ENCODE measurements at places on chromosomes 11 and 22.

- DNase-seq: no peak
- H3K27ac ChIP-seq: peak overlapping the region; percentile 32
- H3K36me3 ChIP-seq: peaks cover 72% of the 10 kb centered on the region
- H3K27me3 ChIP-seq: no peaks in the 10 kb centered on the region
- no peaks in the 10 kb centered on the region for H3K4me1 ChIP-seq
These were observed 29.8 kb upstream of the CRTAM start for GRCh38 chr11:122808478-122808869.

GRCh38 chr11:27203077-27203647, 159.9 kb downstream of the CCDC34 start:
- no peaks in the 10 kb centered on the region for H3K27me3 ChIP-seq
- DNase-seq: no peak
- H3K36me3 ChIP-seq: no peaks in the 10 kb centered on the region
- H3K27ac ChIP-seq: no peak overlapping the region
- no peaks in the 10 kb centered on the region for H3K4me1 ChIP-seq
- H3K4me3 ChIP-seq: no peak overlapping the region

DNA sequence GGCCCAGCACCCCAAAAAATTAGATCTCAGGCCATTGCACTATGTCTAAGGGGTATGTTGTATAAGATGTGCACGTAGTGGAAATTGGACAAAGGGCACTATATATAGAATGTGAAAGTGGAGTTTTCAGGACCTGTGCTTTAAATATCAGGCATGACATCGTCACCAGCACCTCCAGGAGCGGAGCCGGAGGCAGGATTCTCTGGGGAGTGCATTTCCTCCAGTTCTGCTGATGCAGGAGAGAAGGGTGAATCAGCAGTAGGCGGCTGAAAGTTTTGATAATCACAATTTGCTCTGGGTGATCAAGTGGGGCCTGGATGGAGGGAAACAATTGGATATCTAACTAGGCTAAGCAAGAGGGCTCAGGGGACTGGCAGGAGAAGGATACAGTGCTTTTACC, 69.1 kb upstream of the NTM start:
- no peaks in the 10 kb centered on the region for H3K36me3 ChIP-seq
- no peaks in the 10 kb centered on the region for H3K4me1 ChIP-seq

DNA sequence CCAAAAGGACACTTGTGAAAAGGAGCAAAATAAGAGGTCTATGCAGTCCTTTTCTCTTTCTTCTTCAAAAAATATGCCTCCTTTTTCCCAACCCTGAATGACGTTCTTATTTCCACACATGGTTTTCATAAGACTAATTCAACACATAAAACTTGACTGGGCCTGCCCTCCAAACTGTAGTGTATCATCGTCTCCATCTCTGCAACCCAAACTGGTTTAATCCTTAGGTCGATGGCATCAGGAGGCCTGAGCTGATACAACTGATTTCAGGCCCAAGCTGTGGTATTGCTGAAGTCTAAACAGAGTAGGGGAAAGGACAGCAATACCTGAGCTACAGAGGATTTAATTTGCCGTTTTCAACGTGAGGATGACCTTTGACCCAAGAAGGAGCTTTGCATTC, 130.0 kb upstream of the MTNR1B start:
- no peak for DNase-seq
- H3K4me3 ChIP-seq: no peak overlapping the region

DNA sequence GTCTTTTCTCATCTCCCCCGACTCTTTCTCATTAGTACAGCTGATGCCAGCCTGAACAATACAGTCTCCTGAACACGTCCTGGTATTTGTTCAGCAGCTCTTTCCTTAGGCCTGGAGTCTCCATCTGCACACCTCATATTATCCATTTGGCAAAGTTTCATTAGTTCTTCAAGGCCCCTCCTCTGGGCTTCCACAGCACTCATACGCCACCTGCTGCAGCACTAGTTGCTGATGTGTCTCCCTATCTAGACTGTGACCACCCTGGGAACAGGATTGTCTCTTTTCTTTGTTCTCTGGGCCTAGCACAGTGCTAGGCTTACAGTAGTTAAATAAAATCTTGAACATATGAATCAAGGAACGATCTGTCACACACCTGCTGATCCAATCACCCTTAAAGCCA, 17.2 kb downstream of the DCHS1 start:
- H3K4me1 ChIP-seq: no peaks in the 10 kb centered on the region
- DNase-seq: no peak
- no peaks in the 10 kb centered on the region for H3K27me3 ChIP-seq

DNA sequence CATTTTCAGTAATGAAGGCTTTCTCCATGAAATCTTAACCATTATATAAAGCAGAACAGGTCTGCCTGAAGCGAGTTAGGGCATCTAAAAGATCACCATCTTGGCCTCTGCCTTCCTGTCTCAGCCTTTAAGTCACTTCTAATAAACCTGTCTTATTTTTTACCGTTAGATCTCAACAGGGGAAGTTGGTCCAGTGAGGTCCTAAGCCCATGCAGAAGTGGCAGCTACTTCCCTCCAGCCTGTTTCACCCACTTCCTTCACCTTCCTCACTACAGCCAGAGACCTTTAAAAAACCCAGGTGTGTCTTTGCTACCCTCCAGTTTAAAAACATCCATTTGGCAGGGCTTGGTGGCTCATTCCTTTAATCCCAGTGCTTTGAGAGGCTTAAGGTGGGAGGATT, 14.1 kb upstream of the LIPT2 start:
- no peak overlapping the region for H3K27ac ChIP-seq
- DNase-seq: no peak
- H3K27me3 ChIP-seq: no peaks in the 10 kb centered on the region

- no peak for DNase-seq
- H3K4me1 ChIP-seq: no peaks in the 10 kb centered on the region
- H3K36me3 ChIP-seq: no peaks in the 10 kb centered on the region
- no peak overlapping the region for H3K4me3 ChIP-seq
- H3K27me3 ChIP-seq: peaks cover 4% of the 10 kb centered on the region
- no peak overlapping the region for H3K27ac ChIP-seq
These were observed 388.7 kb downstream of the MIAT start for GRCh38 chr22:27046086-27046485.

DNA sequence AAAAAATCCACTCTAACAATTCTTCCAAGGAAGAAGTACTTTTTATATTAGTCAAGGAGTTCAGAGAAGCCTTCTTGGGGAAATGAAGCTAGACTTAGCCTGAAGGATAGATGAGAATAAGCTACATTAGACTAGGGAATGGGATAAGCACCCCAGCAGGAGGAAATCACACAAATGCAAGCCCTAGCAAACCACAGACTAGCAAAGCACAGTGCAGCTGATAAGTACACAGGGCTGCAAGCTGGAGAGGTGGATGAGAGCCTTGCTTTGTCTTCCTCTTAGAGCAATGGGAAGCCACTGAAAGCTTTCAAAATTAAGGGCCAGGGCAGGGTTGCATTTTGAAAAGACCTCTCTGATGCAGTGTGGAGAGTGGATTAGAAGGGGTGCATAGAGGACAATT, 946.2 kb downstream of the LRRC4C start:
- no peak for DNase-seq
- no peaks in the 10 kb centered on the region for H3K27me3 ChIP-seq
- no peak overlapping the region for H3K27ac ChIP-seq
- no peaks in the 10 kb centered on the region for H3K36me3 ChIP-seq
- no peaks in the 10 kb centered on the region for H3K4me1 ChIP-seq
- H3K4me3 ChIP-seq: no peak overlapping the region

DNA sequence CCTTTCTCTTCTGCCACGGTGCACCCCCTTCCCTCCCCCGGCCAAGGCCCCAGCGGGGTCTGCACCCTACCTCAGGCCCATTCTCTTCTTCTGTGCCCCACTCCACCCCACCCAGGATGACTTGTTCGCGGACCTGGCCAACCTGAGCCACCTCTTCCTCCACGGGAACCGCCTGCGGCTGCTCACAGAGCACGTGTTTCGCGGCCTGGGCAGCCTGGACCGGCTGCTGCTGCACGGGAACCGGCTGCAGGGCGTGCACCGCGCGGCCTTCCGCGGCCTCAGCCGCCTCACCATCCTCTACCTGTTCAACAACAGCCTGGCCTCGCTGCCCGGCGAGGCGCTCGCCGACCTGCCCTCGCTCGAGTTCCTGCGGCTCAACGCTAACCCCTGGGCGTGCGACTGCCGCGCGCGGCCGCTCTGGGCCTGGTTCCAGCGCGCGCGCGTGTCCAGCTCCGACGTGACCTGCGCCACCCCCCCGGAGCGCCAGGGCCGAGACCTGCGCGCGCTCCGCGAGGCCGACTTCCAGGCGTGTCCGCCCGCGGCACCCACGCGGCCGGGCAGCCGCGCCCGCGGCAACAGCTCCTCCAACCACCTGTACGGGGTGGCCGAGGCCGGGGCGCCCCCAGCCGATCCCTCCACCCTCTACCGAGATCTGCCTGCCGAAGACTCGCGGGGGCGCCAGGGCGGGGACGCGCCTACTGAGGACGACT, 15.9 kb downstream of the RTN4RL2 start:
- no peak for DNase-seq
- H3K27ac ChIP-seq: no peak overlapping the region
- H3K27me3 ChIP-seq: no peaks in the 10 kb centered on the region
- no peak overlapping the region for H3K4me3 ChIP-seq
- H3K4me1 ChIP-seq: no peaks in the 10 kb centered on the region

- H3K27ac ChIP-seq: no peak overlapping the region
- H3K4me3 ChIP-seq: no peak overlapping the region
- no peak for DNase-seq
- peaks cover 8% of the 10 kb centered on the region for H3K27me3 ChIP-seq
- H3K4me1 ChIP-seq: no peaks in the 10 kb centered on the region
- no peaks in the 10 kb centered on the region for H3K36me3 ChIP-seq
These were observed 101.3 kb upstream of the DBX1 start for GRCh38 chr11:20261526-20261925.

DNA sequence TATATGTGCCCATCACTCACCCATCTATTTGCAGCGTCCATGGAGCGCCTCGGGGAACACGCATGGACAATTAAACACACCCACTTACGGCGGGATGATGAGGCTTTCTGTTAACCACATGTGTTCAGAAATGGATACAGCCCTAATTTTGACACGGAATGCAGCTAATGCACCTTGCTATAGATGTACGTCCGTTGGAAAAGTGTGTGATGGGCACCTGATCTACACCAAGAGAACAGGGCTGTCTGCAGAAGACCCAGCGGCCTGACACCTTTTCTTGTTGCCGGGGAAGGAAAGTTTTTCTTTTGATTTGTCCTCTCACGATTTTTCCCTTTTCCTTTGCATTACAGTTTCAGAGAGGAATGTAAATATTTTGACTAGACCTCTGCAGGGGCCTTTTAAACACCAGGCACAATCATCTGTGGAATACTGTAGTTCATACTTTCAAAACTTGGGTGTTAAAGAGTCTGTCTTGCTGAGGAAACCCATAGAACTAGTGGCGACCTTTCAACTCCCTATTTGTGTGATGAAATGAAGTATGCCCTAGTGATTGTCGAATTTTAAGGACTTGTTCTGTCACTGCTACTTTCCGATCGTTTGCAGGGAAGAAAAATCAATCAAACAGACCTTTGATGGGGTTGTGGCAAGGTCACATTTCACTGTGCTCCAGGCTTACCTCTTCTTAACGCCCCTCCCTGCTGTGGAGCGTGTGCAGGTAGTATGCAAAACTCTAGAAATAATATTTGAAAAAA, 16.5 kb upstream of the PAX6 start:
- peaks cover 8% of the 10 kb centered on the region for H3K27me3 ChIP-seq
- H3K4me3 ChIP-seq: no peak overlapping the region
- H3K4me1 ChIP-seq: no peaks in the 10 kb centered on the region
- no peak overlapping the region for H3K27ac ChIP-seq

DNA sequence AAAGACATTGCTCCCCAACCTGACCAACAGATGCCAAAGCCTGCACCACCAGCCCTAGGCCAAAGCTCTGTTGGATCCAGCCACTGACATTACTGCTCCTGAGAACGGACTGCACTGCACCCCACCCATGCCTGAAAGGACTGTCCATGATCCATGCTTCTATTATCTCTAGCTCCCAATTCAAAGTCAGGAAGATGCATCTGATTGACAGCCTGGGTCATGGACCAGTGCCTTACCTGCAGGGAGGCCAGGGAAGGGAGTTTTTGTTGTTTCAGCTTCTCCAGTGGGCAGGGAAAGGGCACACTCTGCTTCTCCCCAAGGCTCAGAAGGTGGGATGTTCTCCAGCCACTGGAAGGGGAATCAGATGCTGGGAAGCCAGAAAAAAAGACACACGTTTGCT, 4.8 kb upstream of the PRDM11 start:
- no peak overlapping the region for H3K27ac ChIP-seq
- no peak overlapping the region for H3K4me3 ChIP-seq

GRCh38 chr22:32389685-32390084, 22.4 kb downstream of the RTCB start:
- H3K36me3 ChIP-seq: peaks cover 80% of the 10 kb centered on the region
- no peak overlapping the region for H3K4me3 ChIP-seq
- no peaks in the 10 kb centered on the region for H3K4me1 ChIP-seq
- no peak overlapping the region for H3K27ac ChIP-seq
- no peaks in the 10 kb centered on the region for H3K27me3 ChIP-seq

DNA sequence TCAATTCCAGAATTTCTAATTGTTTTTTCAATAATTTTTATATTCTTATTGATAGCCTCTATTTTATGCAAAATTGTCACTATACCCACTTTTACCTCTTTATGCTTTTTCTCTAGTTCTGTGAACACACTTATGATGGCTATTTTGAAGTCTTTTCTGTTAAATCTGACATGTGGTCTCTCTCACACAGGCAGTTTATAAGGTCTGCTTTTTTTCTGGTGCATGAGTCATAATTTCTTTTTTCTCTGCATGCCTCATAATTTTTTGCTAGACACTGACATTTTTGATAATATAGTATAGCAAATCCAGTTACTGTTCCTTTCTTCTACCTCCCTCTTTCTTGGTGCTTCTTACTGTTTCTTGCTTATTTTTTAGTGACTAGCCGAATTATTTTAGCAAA, 36.0 kb downstream of the ZBTB44 start:
- DNase-seq: no peak
- H3K4me3 ChIP-seq: no peak overlapping the region
- peaks cover 9% of the 10 kb centered on the region for H3K36me3 ChIP-seq
- H3K27ac ChIP-seq: no peak overlapping the region
- H3K27me3 ChIP-seq: no peaks in the 10 kb centered on the region

DNA sequence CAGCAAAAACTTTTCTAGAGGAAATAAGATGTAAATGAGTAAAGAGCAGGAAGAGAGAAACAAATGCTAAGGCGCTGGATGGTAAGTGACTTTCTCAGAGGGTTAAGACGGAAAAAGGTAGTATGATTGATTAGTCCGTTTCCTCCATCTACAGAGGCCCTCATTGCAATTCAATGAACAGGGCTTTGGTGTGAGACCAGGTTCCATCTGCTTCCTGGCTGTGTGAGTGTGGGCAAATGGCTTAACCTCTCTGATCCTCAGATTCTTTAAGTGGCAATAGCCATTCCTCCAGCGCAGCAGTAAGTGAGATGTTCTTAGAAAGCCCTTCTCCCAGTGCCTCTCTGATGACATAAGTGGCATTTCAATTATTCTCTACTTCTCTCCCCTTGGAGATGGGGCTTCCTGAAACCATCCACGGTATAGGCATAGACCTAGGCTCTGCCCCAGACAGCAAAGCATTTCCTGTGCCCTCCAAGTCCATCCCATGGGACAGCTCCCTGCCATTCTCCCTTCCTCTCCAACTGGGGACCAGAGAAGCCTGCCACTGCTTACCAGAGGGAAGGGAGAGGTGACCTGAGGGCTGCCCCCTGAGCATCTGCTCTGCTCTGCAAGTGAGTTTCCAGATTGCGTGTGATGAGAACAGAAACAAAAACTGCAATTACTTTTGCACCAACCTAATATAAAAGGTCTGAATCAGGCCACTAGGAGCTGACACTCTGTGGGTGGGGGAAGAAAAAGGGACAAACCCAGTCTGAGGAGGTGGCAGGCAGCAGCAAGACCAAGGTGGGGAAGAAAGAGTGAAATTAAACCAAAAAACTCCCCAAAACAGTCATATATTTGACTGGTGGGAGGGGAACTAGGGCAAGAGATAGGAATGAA, 12.7 kb upstream of the CD44 start:
- H3K27me3 ChIP-seq: no peaks in the 10 kb centered on the region
- no peaks in the 10 kb centered on the region for H3K36me3 ChIP-seq
- no peak overlapping the region for H3K4me3 ChIP-seq
- no peak overlapping the region for H3K27ac ChIP-seq

Measured in DND-41 (cell line).